Spinal cord (tissue), 10 donors: ENCODE measurements at places on chromosomes 3 and 15.

GRCh38 chr3:49813497-49814174 is at the start of gene UBA7:
TSS of gene UBA7 (minus strand) at chr3:49813953. CDS start at chr3:49813787, 166 bp downstream.
- no peak for DNase-seq

GRCh38 chr3:64568895-64569517 is 118.8 kb downstream of the ADAMTS9 start:
- DNase-seq: no peak

GRCh38 chr15:27889258-27889657 is 209.9 kb downstream of the OCA2 start:
- no peak for DNase-seq

GRCh38 chr15:39511916-39512260 is 69.0 kb upstream of the THBS1 start:
- peak; percentile 30 for DNase-seq

DNA sequence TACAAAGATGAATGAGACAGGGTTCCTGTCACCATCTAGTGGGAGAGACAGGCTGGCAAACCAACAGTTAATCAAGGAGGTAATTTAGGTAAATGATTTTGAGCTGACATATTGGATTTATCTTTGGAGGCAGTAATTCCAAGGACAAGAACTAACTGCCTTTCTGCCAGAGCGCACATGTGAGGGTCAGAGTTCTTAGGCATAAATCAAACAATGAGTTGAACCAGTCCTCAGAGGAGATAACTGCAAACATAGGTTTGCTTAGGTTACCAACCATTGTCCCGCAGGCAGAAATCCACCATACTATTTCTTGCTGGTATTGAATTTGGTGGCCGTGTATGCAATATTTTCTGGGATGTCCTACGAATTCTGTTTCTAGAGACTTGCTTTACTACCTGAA is 14.2 kb upstream of the PPP1R2 start:
- DNase-seq: no peak

GRCh38 chr15:82239685-82240391 is 22.7 kb downstream of the EFL1 start:
- no peak for DNase-seq

DNA sequence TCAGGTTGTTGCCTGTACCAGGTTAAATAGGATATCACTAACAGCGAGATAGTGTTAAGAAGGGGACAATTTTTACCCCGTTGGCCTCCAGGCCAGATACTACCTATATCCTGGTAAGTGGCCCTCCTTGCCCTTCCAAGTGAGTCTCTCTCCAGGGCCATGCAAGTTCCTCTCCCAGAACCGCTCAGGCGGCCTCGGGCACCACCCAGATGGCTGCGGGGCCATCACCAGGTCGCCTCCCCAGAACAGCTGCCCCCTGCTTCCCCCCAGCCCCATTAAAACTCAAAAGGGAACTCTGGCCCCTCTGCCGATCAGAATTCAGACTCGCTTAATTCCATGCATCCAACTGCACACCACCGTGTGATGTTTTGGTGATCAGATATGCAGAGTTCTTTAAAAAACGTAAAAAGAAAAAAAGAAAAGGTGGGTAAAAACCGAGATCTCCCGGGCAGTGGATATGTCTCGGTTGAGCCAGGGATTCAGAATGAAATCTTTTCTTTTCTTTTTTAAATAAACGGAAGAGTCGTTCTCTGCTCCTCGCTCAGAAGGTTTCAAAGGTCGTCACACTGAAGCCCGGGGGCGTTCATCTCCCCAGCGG is 1.9 kb upstream of the TRIM71 start:
- no peak for DNase-seq

GRCh38 chr3:144643771-144644198 is 672.2 kb downstream of the DIPK2A start:
- no peak for DNase-seq

DNA sequence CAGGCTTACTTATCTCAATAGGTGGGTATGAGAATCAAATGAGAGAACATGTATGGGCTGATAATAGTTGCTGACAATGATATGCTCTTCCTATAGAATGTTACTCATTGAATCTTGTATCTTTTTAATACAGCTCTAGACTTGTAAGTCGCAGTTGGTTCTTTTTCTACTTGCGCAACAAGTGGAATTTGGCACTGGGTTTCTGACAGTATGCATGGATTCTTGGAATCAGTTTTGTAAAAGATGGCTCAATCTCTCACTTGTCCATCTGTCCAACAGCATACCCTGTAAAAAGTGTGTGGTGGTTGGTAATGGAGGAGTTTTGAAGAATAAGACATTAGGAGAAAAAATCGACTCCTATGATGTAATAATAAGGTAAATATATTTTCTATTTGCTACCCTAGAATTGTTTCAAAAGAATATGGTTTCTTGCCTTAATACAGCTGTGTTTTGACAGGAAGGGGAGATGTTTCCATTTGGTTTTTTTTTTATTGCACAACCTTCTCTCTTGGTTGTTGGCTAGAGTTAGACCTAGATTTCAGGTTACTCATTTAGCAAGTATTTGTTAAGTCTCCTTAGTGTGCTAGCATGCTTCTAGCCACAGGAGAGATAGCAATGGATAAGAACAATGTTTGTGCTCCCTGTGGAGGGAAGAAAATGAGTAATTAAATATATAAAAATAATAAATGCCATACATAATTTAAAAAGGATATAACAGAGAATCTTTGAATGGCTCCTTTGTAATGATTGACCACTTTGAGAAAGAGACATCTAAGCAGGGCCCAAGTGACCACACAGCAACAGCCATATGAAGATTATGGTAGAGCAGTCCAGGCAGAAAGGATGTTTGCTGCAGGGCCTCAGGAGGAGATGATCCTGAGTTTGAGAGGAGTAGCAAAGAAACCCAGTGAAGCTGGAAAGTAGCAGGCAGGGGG is 21.8 kb downstream of the ST3GAL6 start:
- no peak for DNase-seq

DNA sequence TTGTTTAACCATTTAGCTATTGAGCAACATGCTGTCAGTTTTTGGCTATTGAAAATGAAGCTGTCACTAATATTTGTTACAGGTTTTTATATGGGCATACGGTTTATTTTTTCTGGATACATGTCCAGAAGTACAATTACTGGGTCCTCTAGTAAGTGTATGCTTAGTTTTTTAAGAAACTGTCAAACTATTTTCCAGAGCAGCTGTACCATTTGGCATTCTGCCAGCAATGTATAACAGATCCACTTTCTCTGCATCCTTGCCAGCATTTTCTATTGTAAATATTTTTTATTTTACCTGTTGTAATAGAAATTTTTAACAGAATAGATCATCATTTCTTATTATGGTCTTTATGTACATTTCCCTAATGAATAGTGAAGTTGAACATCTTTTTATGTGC is 658.8 kb downstream of the EDEM1 start:
- no peak for DNase-seq

GRCh38 chr3:192275741-192276355 is 451.5 kb downstream of the FGF12 start:
- DNase-seq: no peak

DNA sequence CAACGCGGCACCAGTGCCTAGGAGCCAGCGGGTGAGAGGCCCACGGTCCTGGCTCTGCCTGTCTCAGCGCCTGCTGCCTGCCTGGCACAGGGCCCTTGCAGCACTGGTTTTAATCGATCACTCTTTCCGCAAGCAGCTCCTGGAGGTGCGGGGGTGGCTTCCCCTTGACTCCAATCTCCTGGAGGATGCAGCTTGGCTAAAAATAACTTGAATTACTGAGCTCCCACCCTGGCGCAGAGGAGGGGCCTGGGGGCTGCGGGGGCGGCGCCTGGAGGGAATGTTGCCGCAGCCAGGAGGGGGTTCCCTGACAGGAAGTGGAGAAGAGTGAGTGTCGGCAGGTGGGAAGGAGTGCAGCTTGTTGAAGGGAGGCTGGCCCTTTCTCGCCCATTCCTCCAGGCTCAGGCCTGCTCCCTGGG is 9.9 kb upstream of the RPL29 start:
- peak; percentile 86 for DNase-seq

DNA sequence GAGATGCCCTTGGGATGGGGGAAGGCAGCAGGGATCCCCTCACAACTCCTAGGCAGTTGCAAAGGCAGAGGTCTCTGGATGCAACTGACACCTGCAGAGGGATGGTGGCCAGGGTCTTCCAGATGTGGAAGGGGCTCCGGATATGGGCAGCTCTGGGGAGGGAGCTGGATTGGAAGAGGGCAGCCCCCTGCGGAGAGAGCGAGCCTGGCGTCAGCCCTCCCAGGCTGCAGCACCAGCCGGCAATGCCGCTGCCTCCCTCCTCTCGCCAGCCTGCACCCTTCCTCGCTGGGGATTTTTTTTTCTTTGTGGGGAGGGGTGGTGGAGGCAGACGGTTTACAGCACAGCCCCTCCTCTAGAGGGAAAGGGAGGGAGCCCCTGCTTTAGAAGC is 1.6 kb downstream of the INSYN1 start:
- DNase-seq: no peak

DNA sequence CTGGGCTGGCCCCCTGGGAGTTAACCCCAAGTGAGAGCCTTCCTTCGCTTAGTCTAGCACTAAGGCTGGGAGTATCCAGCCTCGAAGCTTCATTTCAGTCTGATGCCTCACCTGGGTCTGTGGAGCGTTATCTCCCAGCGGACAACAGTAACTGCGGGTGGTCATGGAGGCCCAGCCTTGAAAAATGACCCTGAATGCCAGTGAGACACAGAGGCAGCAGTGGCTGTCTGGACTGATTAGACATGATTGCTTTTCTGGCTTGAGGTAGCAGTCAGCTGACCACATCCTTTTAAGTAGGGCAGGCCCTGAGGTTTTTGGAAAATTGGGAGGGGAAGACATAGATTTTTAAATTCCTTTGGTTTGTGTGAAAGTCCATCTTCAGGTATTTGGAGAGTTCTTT is 28.2 kb upstream of the TRIM59 start:
- DNase-seq: no peak

- DNase-seq: no peak
These were observed at the start of gene EFCC1 for GRCh38 chr3:129001101-129001805. TSS of gene EFCC1 (plus strand) at chr3:129001304. CDS start at chr3:129001629, 325 bp downstream.

- no peak for DNase-seq
These were observed 48.8 kb downstream of the NSMCE3 start for GRCh38 chr15:29220852-29221251.

- no peak for DNase-seq
These were observed 141.7 kb downstream of the OSBPL10 start for GRCh38 chr3:31839144-31839917.

- no peak for DNase-seq
These were observed 531 bp downstream of the LZTFL1 start for GRCh38 chr3:45841420-45841756.

GRCh38 chr3:35223632-35224394 is 415.5 kb upstream of the ARPP21 start:
- DNase-seq: no peak

DNA sequence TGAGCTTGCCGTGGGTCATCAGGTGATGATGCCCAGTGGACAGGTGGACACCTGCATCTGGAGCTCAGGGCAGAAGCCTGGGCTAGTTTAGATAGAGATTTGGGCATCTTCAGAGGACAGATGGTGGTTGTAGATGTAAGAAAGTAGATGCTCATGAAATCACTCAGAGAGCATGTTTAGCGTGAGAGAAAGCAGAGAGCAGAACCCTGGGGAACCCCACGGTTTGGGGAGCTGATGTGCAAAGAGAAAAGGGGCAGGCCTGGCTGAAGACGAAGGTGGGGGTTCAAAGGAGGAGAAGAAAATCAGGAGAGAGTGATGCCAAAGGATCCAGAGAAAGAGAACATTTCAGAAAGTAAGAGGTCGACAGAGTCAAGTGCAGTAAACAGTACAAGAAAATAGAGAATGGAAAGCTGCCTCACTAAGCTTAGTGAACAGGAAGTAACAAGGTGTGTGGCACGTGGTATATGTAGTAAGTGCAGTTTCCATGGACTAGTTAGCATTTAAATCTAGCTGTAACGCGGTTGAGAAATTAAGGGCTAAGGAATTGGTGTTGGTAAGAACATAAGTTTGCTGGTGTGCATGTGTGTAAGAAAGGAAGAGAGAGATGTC is 13.5 kb downstream of the TIGIT start:
- DNase-seq: no peak

- no peak for DNase-seq
These were observed 425.8 kb upstream of the MDFIC2 start for GRCh38 chr3:70738291-70738681.

DNA sequence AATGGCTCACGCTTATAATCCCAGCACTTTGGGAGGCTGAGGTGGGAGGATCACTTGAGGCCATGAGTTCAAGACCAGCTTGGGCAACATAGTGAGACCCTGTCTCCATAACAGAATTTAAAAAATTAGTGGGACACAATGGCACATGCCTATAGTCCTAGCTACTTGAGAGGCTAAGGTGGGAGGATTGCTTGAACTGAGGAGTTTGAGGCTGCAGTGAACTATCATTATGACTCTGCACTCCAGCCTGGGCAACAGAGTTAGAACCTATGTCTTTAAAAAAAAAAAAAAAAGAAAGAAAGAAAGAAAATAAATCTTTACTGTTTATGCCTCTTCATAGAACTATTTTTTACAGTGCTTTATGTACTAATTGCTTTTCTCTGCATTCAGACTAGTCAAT is 84.6 kb upstream of the LMOD3 start:
- DNase-seq: no peak

GRCh38 chr3:8470801-8471200 is 30.8 kb upstream of the LMCD1 start:
- peak; percentile 44 for DNase-seq

- no peak for DNase-seq
These were observed 15.5 kb upstream of the SLITRK3 start for GRCh38 chr3:165211721-165212120.
